IMR-90 (cell line): ENCODE measurements at places on chromosomes 12 and 14. TPM values are rescaled to one million over a fixed set of nuclear protein-coding genes. Genes with fewer than 3 reads are reported as not detected.

DNA sequence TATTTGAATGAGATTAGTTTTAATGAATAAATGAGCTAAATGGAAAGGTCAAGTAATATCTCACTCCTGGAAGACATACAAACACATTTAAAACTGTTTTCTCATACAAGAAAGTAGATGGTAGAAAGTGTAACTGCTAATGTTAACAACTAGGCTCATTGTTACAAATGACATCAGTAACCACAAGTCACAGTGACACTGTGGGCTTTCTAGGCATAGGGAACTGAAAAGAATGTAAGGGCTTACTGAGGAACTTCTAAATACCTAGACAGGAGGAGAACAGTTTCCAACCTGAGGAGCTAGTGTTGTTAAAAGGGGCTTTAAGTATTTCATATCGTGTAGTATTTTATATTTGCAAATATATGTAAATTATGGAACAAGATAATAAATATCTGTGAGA is 17.5 kb upstream of the ERGIC2 start:
- no peak for DNase-seq
- H3K27ac ChIP-seq: no peak overlapping the region
- H3K4me3 ChIP-seq: no peak overlapping the region
- H3K4me1 ChIP-seq: no peaks in the 10 kb centered on the region; the same call in 1 of the 2 replicates

- no peak overlapping the region for H3K27ac ChIP-seq
- no peaks in the 10 kb centered on the region for H3K27me3 ChIP-seq
- DNase-seq: no peak
- no peaks in the 10 kb centered on the region for H3K36me3 ChIP-seq
Observed at GRCh38 chr12:90323217-90323616, 614.6 kb upstream of the ATP2B1 start.

DNA sequence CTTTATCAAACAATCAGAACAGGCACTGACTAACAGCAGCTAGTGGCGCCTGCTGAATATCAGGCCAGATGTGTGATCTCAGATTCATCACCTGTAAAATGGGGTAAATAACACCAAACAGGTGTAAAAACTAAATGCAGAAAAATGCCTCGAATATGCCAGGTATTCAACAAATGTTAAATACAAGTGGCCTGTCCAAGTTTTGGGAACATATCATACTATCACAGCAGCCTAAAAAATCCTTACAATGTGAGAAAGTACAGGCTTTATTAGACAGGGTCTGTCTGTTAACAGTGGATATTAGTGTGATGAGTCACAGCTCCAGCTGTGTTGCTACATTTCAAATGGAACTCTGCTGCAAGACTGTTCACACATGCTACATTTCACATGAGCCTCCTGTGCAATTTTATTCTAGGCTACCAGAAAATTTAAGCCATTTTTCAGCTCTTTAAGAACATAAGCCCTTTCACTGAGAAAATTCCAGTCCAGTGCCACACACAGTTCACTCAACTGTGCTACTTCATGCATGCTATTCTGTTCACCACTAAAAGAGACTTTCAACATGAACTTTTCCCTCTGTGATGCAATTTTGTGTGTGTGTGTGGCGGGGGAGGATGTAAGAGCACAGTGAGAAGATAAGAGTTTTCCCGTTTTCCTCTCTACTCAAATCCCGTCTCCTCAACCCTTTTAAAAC is 56.7 kb downstream of the MSRB3 start:
- DNase-seq: peak; percentile 95
- no peaks in the 10 kb centered on the region for H3K27me3 ChIP-seq
- peaks cover 6% of the 10 kb centered on the region; the same call in 1 of the 2 replicates for H3K36me3 ChIP-seq
- H3K4me3 ChIP-seq: no peak overlapping the region
- H3K4me1 ChIP-seq: peaks cover 10% of the 10 kb centered on the region
- peak overlapping the region; percentile 91 for H3K27ac ChIP-seq

DNA sequence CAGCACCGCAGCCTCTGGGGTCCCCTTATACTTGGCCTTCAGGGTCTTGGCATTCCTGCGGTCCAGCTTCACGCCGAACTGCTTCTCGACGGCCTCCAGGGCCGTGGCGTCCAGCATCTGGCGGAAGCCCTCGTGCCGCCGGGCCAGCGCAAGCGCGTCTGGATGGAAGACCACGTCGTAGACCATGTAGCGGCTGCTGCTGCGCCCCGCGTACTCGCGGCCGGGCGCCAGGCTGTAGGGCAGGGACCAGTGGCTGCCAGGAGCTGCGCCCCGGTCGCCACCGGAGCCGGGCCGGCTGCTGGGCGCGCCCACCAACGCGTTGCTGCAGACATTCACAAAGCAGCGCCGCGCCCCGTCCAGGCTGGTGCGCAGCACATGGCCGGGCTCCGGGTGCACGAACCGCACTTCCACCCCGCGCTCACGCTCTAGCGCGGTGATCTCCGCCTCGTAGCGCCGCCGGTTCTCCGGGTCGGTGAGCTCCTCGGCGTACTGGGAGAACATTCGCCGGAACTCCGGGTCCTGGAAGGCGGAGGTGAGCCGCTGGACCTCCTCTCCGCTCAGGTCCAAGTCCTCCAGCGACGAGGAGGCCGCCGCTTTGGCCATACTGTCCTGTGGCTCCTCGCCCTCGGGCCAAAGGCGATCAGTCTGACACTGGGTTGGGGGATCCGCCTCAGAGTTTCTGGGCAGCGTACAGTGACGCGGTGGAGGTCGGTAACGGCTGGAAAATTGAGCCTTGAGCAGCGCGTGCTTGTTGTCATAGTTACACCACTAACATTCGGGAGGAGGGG is at the start of gene DNAAF2:
DNAAF2 (minus strand) TSS at position 698 of the 788 bp plus-strand sequence; CDS start at position 603, 95 bp downstream.
- H3K4me3 ChIP-seq: peak within 1 kb of the TSS; percentile 82
- peak within 1 kb of the TSS; percentile 92 for H3K27ac ChIP-seq
- no peaks in the 10 kb centered on the region for H3K27me3 ChIP-seq
- H3K4me1 ChIP-seq: no peaks in the 10 kb centered on the region
- H3K36me3 ChIP-seq: peaks cover 6% of the 10 kb centered on the region; the same call in 1 of the 2 replicates

DNA sequence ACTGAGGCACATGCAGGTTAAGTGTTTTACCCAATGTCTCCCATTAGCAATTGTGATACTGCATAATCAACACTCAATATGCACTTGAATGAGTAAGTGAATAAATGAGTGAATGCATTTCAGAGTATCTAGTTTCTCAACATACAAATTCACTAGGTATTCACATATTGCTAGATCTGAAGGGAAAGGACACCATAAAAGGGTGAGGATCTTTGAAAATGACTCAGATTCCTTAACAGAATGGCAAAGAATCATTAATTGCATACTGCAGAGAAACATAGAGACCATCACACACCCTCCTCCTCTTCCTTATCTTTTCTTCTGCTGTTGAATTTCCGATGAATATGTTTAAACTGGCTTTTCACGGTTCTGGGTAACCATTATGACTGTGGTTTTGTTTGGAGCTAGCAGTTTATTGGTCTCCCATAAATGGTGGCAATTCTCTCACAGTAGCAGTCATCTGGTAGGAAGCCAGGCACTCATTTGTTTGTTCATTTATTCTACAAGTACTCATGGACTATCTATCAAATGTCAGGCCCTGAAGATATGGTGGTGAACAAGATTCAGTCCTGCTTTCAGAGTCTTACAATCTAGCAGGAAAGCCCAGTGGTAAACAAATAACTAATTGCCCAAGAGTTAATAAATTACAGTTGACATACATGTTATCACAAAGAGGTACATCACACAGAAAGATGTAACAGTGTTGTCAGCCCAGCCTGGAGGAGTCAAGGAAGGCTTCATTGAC is 70.2 kb downstream of the LLPH start:
- peaks cover 17% of the 10 kb centered on the region for H3K27me3 ChIP-seq
- H3K36me3 ChIP-seq: no peaks in the 10 kb centered on the region
- H3K4me1 ChIP-seq: peaks cover 2% of the 10 kb centered on the region; the same call in 1 of the 2 replicates
- no peak for DNase-seq

DNA sequence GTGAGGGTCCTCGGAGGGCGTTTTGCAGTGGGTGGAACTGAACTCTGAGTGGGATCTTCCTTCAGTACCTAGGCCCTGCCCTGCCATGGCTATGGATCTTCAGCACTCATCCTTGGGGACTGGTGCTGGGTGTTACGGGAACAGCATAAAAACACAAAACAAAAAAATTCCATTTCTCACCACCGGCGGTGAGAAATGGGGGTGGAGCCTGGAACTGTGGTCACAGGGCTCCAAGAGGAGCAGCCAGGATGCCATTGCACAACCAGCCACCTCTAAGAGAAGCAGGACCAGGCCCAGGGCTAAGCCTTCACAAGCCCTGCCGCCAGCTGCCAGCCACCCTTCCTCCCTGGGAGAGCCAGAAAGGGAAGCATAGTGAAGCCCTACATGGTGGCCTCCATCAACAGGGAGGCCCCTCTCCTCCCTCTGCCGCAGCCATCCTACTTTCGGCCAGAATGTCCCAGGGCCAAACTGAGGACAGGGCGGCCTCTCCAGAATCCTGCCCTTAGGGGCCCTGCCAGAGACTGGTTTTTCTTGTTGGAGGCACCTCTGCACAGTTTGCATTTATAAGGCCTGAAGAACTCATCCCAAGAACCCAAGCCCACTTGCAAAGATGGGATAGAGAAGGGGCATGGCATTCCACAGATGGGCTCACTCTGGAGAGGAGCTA is 76.5 kb downstream of the VCPKMT start:
- DNase-seq: no peak
- H3K27me3 ChIP-seq: no peaks in the 10 kb centered on the region
- no peaks in the 10 kb centered on the region for H3K36me3 ChIP-seq
- peaks cover 28% of the 10 kb centered on the region for H3K4me1 ChIP-seq
- peak overlapping the region; percentile 95 for H3K27ac ChIP-seq

DNA sequence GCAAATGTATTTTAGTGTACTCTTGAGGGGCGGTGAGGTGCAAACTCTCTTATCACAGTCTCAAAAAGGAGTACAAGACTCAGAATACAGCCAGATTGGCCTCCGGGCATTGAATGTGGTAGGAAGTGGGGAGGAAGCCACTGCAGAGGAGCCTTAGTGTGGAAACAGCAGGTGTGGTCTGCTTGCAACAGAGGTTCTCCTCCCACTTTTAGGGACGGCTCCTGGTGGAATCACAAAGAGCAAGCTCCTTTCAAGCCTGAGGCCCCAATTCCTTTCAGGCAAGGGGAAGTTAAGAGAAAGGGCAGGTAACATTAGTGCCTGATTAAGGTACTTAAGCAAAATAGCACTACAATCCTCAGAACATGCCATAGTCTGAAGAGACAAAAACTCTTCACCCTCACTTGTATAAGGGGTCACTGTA is 23.7 kb upstream of the SLC2A3 start:
- no peak for DNase-seq
- no peaks in the 10 kb centered on the region for H3K36me3 ChIP-seq
- H3K27ac ChIP-seq: no peak overlapping the region; the same call in 1 of the 2 replicates
- no peak overlapping the region for H3K4me3 ChIP-seq

Gene GPRC5D
- total RNA-seq: not detected in 2 replicates

Gene DAO
- total RNA-seq: not detected in 2 replicates

Gene OR4E2
- total RNA-seq: not detected in 2 replicates

Gene CNIH1
- total RNA-seq: 134 and 244 TPM in 2 replicates

Gene AICDA
- total RNA-seq: not detected in 2 replicates
